ENCODE measurements at places on chromosomes 4 and X.

- peak; percentile 50 for DNase-seq
These were observed 712 bp downstream of the STX18 start for GRCh38 chr4:4541040-4541631.

DNA sequence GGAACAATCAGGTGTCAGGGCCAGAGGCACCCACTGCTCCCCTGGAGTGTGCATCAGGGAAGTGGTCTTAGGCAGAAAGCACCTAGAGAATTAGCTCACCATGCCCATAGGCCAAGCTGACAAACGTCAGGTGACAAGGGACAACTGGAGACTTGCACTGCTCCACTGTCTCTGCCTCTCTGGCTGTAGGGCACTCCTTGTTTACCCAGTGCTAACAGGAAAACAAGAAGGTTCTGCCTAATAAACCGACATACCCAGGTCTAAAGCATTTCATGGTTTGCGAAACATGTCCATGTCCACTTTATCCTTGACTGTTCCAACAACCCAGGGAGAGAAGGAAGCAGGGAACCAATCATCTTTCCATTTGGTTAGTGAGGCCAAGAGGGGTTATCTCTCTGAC, 92.5 kb upstream of the MAMLD1 start:
- DNase-seq = no peak

- DNase-seq = peak; percentile 65
These were observed 781 bp upstream of the SPON2 start for GRCh38 chr4:1172971-1173757.

- no peak for DNase-seq
These were observed 72.7 kb upstream of the NALF2 start for GRCh38 chrX:69431420-69431819.

DNA sequence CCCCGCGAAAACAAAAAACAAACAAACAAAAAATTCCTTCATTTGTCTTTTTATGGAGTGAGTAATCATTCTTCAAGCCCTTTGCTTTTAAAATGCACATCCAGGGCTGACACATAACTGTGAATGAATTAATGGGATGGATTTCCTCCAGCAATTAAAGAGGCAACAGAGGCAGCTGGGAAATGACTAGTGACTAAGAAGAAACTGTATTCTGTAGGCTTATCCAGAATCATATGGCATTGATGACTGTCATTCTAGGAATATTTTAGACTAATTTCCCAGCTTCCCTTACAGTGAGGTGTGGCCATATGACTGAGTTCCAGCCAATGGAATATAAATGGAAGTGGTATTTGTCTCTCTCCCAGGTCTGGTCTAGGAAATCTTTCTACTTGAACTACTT, 46.8 kb upstream of the PDE5A start:
- no peak for DNase-seq

- peak; percentile 66 for DNase-seq
These were observed 70.5 kb downstream of the SLC9A6 start for GRCh38 chrX:136055651-136056221.

DNA sequence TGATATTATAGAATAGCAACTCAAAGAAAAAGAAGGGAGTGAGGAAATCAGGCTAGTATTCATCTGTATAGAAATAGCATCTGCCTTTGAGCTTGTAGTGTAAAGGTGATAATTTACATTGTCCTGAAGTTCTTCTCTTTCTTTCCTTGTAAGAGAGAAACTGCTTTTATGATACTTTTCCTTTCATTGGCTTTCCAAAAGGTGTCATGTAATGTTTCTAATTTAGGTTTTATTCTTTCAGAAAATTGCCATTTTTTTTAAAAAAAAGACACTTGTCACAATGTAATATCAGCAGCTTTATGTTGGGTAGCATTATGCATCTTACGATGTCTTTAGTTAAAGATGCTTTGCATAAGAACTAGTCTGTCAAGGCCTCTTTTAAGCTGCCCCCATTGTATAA, 1153.8 kb upstream of the PCDH7 start:
- no peak for DNase-seq

DNA sequence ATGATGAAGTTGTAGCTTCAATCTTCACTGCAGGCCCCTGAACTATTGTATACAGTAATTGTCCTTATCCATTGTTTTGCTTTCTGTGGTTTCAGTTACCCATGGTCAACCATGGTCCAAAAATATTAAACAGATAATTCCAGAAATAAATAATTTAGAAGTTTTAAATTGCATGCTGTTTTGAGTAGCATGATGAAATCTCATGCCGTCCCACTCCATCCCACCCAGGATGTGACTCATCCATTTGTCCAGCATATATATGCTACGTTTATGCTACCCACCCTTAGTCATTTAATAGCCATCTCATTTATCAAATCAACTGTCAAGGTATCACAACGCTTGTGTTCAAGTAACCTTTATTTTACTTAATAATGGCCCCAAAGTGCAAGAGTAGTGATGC, 34.5 kb downstream of the IQCM start:
- DNase-seq = no peak

DNA sequence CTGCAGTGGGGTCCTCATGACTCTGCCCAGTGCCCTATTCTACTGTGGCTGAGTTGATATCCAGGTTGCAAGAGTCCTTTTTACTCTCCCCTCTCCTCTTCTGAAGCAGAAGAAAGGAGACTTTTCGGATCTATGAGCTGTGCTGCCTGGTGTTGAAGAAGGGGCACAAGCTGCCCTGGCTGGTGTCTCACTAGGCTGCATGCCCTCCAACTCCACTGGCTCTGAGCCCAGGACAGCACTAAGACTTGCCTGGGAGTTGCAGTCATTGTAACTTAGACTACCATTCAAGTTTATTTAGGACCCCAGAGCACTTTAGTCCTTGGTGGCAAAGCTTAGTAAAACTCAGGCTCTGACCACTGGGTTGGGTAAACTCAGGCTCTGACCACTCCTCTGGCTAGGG, 89.4 kb downstream of the GABRB1 start:
- no peak for DNase-seq

DNA sequence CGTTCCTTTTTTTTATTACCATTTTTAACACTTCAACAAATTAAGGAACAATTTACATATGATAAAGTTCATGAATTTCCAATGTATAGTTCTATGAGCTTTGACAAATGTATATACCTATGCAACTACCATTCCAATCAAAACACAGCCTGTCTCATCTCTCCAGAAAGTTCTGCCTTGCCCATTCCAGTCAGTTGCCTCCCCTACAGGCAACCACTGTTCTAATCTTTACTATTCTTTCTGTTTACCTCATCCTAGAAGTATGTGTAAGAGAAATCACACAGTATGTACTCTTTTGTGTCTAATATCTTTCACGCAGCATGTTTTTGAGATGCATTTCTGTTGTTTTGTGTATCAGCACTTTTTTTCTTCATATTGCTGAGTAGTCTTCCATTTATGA, 224.9 kb downstream of the KIT start:
- no peak for DNase-seq

DNA sequence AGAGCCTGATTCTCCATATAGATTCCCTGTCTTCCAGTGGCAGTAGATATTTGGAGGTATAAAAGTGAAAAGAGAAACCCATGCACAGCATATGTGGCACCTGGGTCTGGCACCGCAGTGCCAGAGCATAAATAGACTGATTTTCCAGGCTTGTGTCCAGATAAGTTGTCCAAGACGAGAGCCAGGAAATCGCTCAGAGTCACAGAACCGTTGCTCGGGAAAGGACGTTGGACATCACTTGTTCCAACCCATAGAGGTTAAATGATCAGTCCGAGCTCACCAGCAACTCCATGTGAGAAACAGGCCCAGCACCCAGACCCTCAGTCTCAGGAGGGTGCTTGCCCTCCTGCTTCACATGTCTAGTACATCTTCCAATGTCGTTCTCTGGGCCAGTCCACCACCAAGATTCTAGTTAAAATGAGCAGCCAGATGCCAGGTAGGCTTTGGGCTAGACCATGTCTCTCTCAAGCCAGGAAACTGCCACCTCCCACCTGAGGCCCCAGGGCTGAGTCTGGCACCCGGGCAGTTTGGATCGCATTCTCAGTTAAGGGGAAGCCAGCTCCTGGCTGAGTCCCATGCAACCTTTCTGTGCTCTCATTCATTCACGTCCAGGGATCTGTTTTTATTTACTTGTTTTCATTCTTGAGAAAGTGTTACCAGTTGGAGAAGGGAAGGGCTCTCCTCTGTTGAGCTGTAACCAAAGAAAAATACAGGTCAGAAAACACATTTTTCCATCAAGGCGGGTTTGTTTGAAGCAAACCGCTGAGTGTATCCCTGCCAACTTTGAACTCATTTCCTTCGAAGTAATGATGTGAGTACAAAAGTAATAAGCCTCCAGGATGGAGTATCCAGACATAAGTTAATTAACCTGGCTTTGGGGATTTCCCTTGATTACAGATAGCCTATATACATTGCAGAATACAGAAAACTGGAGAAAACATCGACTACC, 91.7 kb downstream of the PHOX2B start:
- DNase-seq = peak; percentile 72

- DNase-seq = no peak
These were observed 132.4 kb downstream of the ENOX2 start for GRCh38 chrX:130770615-130771014.

DNA sequence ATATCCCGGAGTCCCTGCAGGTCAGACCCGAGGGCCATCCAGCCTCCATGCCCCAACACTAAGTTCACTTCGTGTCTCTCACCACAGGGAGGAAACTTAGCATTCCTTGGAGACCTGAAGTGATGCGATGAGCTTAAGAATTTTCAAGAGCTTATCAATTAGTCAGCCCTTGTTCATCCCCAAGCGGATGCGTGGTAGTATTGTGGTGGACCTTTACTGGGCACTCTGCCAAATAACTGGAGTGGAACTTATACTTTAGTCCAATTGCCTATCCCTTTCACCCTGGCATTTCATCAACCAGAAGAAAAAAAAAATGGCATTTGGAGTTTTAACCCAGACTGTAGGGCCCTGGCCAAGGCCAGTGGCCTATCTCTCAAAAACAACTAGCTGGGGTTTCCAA, 137.1 kb downstream of the RELL1 start:
- no peak for DNase-seq

DNA sequence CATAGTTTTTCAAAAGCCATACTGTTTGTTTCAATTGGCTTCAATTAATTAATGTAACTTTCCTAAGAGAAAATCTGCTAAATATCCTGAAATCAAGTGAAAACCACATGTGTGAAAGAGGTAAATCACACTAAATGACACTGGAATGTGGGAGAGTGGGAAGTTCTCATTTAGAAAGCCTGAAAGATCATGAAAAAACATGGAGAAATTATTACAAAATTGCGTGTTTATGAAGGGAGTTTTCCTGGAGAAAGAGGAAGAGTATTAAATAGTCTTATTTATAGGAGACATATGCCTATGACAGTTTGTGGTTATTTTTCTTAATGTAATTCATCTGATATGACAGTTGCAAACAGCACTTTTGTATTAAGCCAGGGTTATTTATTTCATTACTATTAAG, 183.7 kb downstream of the DKK2 start:
- DNase-seq = no peak

- no peak for DNase-seq
These were observed 783 bp downstream of the BEX2 start for GRCh38 chrX:103309860-103310554.

- DNase-seq = no peak
These were observed 172.7 kb downstream of the GPM6A start for GRCh38 chr4:175639346-175639745.

DNA sequence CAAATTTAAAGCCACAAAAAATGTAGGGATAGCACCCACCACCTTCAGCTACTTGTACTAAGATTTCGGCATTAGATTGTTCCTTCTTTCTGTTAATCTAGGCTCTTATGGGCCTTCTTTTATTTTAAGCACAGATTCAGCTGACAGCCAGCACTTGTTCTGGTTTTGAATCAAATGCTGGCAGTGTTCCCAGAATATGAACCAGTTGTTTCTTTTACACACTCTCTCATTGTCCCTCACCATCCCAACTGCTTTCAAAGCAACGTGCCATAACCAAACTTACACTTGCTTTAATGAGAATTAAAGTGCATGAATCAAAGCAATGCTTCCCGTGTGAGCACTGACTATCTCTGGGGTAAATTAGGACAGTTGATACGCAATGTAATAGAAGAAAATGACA, 744.5 kb upstream of the FAM241A start:
- DNase-seq = peak; percentile 40

- no peak for DNase-seq
These were observed 10.6 kb downstream of the UVSSA start for GRCh38 chr4:1357356-1358248.

GRCh38 chrX:153941336-153942252, 2.8 kb downstream of the RENBP start:
- no peak for DNase-seq

GRCh38 chr4:116880625-116881024, 204.8 kb downstream of the TRAM1L1 start:
- DNase-seq = no peak

GRCh38 chr4:168562041-168562571, 65.3 kb downstream of the PALLD start:
- no peak for DNase-seq

- no peak for DNase-seq
These were observed 1.8 kb upstream of the GPR82 start for GRCh38 chrX:41722214-41722613.

DNA sequence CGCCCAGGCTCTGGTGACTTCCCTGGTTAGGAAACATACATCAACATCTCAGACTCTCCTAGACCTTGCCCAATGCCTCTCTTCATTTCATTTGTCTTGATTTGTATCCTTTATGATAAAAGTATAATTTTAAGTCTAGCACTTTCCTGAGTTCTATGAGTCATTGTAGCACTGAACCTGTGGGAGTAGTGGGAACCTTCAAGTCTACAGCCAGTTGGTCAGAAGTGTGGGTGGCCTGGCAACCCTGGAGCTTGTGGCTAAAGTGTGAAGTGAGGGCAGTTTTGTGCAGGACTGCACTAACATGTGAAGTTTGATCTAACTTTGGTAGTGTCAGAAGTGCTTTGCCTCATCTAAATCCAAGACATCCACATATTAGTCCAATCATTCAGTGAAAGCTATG, 259.3 kb upstream of the IGFBP7 start:
- DNase-seq = no peak

DNA sequence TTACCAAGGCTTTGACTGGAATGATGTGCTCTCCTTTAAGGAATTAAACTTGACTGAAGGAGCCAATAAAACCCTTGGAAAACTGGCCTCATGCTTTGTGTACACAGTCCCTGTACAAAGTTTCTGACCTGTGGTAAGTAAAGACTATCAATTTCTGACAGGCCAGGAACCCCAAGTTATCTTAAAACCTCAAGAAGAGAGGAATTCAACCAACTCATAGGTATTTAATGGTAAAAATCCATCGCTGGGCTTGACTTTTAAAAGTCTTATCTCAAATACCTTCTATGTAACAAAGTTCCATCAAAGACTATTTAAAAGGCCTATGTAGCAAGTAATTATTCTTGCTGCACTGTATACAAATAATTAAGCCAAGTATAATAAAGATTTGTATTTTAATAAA, 103.7 kb upstream of the TENT5D start:
- no peak for DNase-seq

- DNase-seq = no peak
These were observed 298.1 kb downstream of the ANKRD50 start for GRCh38 chr4:124414276-124415040.

DNA sequence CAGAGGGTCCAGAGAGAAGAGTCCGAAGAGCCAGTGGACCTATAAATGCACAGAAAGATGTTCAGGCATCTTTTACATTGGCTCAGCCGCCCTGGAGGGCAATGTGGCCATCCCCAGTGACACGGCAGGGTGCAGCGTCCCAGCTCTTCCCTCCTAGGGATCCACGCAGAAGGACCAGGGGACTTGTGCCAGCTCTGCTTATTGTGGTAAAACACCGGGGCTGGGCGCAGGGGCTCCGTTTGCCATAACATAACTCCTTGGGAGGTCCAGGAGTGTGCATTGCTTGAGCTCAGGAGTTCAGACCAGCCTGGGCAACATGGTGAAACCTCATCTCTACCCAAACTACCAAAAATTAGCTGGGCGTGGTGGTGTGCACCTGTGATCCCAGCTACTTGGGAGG, 70.2 kb downstream of the CPZ start:
- DNase-seq = no peak

All from femur (tissue), 1 donor.